ENCODE measurements at places on chromosomes 2 and 18.

GRCh38 chr18:12849548-12849947, 34.5 kb downstream of the PTPN2 start:
- no peak for DNase-seq

DNA sequence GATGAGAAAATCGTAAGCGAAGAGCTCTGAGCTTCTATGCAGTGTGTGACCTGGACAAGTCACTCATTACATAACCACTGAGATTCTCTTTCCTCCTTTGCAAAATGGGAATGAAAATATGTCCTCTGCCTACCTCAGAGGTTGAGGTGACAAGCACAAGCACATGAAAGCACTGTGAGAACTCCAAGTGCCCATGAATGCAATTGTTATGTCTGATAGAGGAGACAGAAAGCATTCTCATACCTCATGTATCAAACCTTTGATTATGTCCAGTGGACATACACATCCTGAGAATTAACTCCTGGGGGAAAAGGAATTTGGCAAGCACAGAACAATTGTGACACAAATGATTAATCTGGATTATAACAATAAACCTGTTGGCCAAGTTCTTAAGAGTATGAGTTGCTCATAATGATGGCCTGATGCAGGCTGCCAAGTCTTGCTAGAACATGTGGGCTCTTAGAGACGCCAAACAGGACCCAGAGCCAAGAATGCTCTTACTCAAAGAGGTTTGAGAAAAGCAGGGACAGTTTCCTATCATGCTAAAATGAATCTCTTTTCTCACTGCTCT, 8.5 kb upstream of the RMDN2 start:
- DNase-seq = no peak

DNA sequence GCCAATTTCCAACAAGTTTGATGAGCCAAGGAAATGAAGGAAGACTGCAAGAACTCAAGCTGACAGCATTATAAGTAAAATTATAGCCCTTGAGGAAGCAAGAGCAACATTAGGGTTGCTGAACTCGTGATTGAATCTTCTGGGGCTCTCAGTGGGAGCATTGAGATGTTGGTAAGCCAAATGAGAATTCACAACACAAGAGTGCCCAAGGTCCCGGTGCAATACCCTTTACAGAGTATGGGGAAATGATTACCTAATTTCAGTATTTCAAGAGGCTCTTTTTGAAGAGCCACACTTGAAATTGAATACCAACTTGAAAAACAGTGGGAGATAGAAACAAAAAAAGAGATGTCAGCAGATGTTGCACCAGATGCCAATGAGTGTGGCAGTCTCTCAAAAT, 554.5 kb downstream of the STK39 start:
- DNase-seq = no peak

DNA sequence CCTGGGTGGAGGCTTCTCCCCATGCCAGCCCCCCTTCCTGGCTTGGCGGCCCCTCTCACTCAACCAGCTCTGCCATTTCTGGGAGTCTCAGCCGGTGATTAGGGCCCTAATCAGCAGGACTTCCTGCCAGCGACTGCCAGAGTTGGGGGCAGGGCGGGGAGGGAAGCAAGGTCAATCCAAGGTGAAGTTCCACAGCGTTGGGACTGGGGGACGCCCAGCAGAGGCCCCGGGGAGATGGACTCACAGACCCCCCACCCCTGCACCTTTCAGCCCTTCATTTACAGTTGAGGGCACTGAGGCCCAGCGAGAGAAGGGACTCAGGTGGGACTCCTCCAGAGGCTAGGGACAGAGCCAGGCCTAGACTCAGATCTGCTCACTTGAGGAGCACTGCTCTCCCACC, 65.3 kb downstream of the TNS1 start:
- DNase-seq = no peak

DNA sequence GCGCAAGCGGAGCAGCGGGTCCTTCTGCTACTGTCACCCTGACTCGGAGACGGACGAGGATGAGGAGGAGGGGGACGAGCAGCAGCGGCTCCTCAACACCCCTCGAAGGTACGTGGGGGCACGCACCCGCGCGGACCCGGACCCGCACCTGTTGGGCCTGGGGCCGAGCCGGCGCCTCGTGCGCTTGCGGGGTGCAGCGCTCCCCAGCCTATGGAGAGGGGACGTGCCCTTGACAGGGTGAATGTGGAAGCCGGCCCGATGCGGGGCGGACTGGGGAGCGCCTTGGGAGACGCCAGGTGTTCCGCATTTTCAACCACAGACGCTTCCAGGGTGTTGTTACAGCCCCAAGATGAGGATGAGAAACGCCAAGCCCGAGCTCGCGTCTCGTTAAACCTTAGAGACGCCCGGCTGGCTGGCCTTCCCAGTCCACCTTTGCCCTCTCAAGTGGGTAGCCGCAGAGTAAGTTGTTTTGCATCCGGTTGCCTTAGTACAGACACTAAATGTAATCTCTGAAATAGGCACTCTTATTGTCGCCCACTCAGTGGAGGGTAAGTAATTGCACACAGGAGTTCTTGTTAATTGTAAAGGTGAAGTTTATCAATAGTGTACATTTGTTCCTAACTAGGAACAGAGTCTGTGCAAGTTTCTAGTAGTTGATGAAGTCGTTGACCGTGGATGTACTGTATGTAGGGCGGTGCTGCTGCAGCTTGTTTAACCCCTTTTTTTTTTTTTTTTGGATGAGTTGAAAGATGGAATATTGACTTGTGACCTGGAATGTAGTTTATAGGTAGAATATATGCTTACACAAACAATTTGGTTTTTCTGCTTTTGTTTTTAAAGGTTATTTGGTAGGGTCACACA, 815 bp downstream of the GMCL1 start:
- DNase-seq = no peak

- no peak for DNase-seq
These were observed 1018.9 kb upstream of the ZEB2 start for GRCh38 chr2:145538661-145539350.

- DNase-seq = no peak
These were observed 25.9 kb downstream of the BABAM2 start for GRCh38 chr2:27916293-27916995.

DNA sequence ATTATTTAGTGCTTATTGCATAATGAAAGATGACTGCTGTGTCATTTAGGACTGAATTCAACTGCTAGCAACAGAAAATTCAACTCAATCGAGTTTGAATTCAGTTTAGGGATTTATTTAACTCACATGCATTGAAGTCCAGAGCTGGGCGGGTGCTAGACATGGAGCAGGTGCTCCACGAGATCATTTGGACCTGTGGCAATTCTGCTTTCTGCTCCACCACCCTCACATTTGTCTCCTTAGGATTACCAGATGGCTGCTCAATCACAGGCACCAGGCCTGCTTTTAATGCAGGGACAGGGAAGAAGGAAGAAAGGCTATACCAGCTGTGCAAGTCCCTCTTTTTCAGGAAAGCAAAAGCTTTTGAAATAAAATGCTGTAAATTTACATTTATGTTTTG, 572.9 kb upstream of the SLC8A1 start:
- no peak for DNase-seq

GRCh38 chr2:26681656-26682055, 10.9 kb upstream of the KCNK3 start:
- no peak for DNase-seq

- DNase-seq = no peak
These were observed 14.7 kb downstream of the DAW1 start for GRCh38 chr2:227886149-227886548.

DNA sequence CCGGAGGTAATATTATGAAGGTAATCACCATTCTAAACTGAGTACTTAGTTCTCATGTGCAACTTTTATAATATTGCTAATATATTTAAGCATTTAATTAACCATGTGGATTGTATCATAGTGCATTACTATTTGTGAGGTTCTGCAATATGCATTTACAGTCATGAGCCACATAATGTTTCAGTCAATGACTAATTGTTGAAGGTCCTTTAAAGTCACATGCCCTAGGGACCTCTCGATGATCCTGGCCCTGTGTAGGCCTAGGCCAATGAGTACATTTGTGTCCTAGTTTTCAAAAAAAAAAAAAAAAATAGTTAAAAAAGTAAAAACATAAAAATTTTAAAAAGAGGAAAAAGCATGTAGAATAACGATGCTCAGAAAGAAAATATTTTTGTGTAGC, 298.0 kb downstream of the DSEL start:
- no peak for DNase-seq

DNA sequence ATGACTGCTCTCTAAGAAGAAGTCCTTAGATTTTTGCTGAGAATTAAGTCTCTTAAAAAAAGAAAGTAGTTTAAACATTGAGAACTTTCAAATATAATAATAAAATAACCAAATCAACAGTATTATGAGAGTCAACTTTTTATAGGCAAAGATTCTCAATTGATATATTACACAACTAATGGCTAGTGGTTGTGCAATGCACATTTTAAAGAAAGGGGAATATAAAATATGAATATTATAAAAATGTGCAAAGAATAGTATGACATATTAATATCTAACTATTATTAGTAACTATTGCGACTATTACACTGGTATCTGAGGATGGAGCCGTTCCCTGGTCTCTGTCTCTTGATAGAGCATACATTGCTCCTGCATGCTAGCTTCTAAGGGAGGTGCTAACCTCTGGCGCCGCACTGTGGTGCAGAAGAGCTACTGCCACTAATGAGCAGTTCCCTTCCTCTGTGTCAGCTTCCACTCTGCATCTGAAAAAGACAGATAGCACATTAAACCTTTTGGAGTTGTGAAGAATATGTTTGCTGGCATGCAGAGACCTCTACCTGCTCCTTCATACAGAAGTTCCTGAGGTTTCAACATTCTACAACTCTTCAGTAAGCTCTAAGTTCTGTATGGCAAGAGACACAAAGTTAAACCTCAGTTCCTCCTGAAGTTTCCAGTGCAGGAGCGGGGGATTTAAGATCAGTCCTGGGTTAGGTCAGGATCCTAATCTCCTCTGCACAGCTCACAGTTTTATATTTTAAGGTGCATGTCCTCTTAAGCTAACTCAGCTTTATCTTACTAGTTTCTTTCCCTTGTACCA, 3.5 kb upstream of the SLC9A2 start:
- no peak for DNase-seq

- no peak for DNase-seq
These were observed 42.1 kb downstream of the FARSB start for GRCh38 chr2:222613715-222614331.

- DNase-seq = no peak
These were observed 105.0 kb downstream of the SMC6 start for GRCh38 chr2:17648581-17648980.

GRCh38 chr2:237791977-237792727, 6.4 kb upstream of the RBM44 start:
- DNase-seq = no peak

DNA sequence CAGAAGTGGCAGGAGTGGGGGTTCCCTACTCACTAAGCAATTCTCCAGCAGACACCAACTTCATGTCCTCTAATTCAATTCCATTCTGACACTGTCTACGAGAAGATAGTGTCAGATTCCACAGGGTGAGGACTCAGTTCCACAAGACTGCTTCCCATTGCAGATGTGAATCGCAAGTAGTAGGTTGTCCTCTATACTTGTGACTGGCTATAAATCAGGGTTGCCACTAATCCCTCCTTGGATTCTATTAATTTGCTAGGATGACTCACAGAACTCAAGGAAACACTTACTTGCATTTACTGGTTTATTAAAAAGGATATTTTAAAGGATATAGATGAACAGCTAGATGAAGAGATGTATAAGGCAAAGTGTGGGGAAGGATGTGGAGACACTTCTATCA, 184.1 kb upstream of the ACVR2A start:
- DNase-seq = no peak

DNA sequence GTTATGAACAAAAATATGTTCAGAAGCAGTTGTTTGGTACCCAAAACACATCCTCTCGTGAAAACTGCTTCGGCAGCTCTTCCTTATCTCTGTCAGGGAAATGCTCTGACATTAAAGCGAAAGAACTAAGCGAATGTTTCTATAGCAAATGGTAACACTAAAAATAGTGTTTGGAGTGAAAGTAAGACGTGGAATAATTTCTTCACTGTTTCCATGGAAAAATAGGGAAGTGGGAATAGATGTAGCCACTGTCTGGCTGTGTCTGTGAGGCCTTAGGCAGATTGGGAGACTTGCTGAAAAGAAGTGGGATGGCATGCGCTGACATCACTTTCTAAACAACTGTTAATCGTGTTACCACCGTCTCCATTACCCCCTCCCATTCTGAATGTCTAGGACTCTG, 11.5 kb upstream of the CRACDL start:
- no peak for DNase-seq

- DNase-seq = no peak
These were observed 18.2 kb downstream of the AFTPH start for GRCh38 chr2:64542071-64543007.

DNA sequence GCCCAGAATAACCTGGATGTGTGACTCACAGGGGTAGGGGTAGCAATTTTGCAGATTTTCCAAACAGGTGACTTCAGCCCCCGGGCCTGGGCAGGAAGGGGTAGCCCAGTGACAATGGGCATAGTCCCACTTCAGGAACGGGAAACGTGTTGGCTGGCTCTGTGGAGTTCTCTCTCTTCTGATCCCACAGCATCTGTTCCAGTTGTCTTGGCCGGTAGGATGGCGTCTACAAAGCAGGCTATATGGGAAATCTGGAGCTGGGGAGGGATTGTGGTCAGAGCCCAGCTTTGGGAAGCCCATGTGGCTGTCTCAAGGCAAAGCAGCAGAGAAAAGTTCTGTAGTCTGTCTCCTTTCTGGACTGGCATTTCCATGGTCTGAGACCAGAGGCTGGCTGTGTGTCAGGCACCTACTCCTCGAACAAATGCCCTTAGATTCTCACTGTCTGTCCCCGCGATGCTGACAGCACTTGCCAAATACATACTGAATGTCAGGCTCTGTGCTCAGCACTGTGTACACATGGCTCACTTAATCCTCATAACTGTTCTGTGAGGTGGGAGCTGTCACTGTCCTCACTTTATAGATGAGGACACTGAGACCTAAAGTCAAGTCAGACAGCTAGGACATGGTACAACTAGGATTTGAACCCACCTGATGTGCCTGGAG, 17.9 kb upstream of the TMEM214 start:
- DNase-seq = no peak

DNA sequence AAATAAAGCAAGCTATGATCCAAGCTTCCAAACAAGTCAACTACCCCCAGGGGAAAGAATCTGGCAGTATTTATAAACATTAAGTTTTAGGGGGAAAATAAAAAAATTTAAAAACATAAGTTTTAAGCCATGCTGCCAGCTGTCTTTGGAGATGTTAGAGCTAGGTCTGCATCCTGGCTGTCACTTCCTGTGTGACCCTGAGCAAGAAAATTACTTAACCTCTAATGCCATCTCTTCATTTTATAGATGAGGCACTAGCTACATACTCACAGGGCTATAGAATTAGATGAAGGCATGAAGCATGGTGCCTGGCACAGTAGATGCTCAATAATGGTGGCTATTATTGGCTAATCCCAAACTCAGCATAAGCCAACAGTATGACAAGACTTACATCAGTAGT, 28.1 kb downstream of the STARD7 start:
- no peak for DNase-seq
